ENCODE measurements at places on chromosomes 4 and X. TPM values are rescaled to one million over a fixed set of nuclear protein-coding genes. Genes with fewer than 3 reads are reported as not detected.

MAGEC1 gene
- not detected for total RNA-seq

COL4A5 gene
- 17.8 TPM for total RNA-seq

TTC29 gene
- total RNA-seq, result 0.78 TPM

CLDN2 gene
- total RNA-seq, result not detected

CRLF2 gene
- not detected for total RNA-seq

PTCHD1 gene
- 14.0 TPM for total RNA-seq
